Stomach (tissue), 19 donors: ENCODE measurements at places on chromosomes 13 and 19. TPM values are rescaled to one million over a fixed set of nuclear protein-coding genes. Genes with fewer than 3 reads are reported as not detected.

DNA sequence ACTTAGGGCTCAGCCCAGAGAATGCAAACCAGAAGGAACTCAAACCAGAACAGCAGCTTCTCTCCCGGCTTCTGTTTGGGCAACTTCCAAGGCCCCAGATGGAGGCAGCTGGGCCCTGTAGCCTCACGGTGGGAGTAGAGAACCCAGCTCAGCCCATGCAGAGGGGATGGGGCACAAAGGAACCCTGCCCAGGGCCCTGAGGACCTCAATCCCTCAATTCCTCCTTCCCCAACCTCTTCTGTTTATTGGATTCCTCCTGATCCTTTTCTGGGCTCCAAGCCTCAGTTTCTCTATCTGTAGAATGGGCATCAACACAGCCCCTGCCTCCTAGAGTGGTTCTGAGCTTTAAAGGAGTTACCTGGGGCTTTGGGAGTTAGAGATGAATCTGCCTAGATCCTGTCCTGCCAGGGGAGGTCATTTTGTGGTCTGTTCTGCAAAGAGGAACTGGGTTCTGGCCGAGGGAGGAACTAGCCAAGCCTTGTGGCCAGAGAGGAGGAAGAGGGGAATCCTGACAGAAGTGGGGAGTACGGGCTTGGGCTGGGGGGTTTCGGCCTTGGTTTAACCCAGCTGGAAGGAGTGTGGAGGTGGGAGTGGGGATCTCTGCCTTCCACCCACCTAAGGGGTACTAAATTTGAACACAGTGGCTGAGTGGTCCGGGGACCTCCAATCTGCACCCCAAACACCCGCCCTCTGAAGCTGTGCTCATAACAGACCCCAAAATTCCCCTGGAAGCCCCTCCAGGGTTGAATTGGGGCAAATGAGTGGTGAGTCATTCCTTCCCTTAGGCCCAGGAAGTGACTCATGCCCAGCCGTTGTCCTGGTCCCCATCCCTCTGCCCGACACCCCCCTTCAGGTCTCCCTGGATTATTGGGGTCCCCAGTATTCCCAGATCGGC, 2.7 kb downstream of the ADGRE5 start:
- DNase-seq: no peak

DNA sequence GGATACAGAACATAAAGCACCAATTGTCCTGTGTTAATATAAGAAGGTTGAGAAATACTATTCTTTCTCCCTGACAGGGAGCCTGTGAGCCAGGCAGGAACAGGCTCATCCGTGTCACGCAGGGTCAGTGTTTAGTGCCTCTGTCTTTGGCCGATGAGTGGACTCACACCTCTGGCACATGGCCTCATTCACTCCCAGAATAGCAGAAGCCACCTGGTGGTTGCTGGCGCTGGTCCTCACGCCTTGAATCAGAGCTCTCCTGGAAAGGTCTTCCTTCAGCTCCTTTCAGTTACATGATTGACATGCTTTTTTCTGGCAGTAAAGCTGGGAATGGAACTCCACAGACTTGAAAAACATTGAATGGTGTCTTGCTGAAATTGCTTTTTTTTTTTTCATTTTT, 28.1 kb upstream of the SIAH3 start:
- peak; percentile 48 for DNase-seq

- DNase-seq: no peak
Observed at GRCh38 chr19:1863328-1863637, at the start of gene KLF16. TSS of gene KLF16 (minus strand) at chr19:1863579. CDS start at chr19:1863497, 82 bp downstream.

DNA sequence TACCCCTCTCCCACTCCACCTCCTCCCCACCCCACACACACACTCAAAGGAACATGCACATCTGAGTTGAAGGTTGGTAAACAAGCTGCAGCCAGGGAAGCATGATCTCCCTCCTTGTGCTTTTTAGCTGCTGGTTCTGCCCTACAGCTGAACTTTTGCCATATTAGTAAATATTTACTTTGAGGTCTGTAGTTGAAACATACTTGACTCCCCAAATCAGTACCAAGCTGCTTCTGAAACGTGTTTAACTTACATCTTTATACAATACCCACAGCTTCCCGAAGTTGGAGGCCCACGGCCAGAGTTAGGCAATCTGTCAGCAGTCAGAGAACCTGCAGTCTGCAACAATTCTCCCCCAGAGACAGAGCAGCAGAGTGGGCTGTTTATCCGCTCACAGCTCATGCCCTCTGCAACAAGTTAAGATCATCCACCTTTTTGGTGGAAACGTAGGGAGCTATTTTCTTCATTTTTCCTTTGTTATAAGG, 1.5 kb upstream of the PCDH20 start:
- DNase-seq: no peak

GRCh38 chr13:72145383-72145782, 278.4 kb upstream of the DACH1 start:
- DNase-seq: no peak

- DNase-seq: no peak
Observed at GRCh38 chr13:113971471-113972231, 2.2 kb downstream of the C13orf46 start.

DNA sequence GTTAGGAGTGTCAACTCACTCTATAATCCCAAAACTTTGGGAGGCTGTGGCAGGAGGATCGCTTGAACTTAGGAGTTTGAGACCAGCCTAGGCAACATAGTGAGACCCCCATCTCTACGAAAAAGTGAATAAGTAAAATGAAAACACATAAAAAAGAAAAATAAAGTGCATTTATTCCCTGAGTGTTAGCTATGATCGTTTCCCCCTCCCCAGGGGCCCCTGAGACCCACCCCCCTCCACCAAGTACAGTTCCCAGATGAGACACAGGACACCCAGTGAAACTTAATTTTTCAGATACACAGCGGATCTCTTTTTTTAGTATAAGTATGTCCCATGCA, 28.6 kb upstream of the NANOS3 start:
- DNase-seq: no peak

DNA sequence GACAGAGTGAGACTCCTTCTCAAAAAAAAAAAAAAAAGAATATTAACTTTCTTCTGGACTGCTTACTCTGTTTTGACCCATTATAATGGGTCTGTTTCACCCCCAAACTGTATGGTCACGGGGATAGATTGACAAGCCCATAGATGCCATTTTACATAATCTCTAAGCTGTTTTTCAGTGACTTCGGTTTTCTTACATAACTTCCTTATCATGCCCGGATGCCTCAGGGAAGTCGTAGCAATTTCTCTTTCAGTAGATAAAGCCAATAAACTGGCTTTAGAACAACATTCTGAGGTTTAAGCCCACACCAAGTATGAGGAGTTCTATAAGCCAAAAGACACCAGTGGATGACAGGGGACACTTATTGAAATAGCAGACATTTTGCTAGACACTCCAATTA, 5.9 kb upstream of the ZNF254 start:
- no peak for DNase-seq

GRCh38 chr13:58119351-58119750, 487.8 kb downstream of the PCDH17 start:
- no peak for DNase-seq

Gene GRK1
- total RNA-seq: not detected

Gene APOC1
- 70.6 TPM for total RNA-seq

Gene U2AF2
- 137 TPM for total RNA-seq

Gene ETV2
- not detected for total RNA-seq

Gene ELANE
- total RNA-seq: 10.5 TPM

Gene HSD17B14
- total RNA-seq: 41.4 TPM

Gene FAM216B
- total RNA-seq: under 0.01 TPM

Gene CSNK1G2
- 35.8 TPM for total RNA-seq
